Bronchial epithelial cell (primary cell): ENCODE measurements at places on chromosomes 1 and 21. TPM values are rescaled to one million over a fixed set of nuclear protein-coding genes. Genes with fewer than 3 reads are reported as not detected.

GRCh38 chr21:27825035-27825434 is 858.1 kb upstream of the ADAMTS5 start:
- DNase-seq = no peak

- peak; percentile 13 for DNase-seq
These were observed 41.5 kb downstream of the SNX7 start for GRCh38 chr1:98702976-98703375.

DNA sequence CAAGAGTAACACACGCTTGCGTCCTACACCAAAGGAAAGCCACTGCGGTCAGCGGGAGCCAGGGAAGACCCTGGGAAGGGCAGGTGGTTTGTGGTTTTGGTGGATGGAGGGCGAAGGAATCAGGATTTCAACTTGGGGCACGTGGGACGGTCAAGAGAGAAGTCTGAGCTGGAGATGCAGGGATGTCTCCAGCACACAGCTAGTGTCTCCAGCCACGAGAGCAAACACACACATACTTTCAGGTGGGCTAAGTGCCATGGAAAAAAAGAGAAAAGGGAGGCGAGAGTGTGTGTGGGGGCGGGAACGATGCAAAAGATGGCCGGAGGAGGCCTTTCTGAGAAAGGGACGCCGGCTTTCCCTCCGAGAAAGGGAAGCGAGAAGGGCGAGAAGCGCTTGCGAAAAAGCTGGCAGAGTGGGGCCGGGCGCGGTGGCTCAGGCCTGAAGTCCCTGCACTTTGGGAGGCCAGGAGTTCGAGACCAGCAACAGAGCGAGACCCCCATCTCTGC is 1.4 kb upstream of the SRRM1 start:
- DNase-seq = no peak

DNA sequence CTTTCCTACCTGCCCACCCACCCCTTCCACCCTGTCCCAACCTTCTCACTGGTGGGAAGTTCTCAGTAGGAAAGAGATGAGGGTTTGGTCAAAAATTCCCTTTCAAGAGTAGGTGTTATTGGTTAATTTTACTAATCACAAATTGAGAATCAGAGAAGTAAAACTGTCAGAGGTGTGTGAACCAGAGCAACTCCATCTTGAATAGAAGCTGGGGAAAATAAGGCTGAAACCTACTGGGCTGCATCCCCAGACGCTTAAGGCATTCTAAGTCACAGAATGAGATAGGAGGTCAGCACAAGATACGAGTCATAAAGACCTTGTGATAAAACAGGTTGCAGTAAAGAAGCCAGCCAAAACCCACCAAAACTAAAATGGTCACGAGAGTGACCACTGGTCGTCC is 11.5 kb downstream of the PLA2G2D start:
- DNase-seq = no peak

- no peak for DNase-seq
These were observed 56.5 kb upstream of the BACH1 start for GRCh38 chr21:29242201-29242600.

- DNase-seq = no peak
These were observed 49.7 kb downstream of the NTPCR start for GRCh38 chr1:232999956-233000625.

DNA sequence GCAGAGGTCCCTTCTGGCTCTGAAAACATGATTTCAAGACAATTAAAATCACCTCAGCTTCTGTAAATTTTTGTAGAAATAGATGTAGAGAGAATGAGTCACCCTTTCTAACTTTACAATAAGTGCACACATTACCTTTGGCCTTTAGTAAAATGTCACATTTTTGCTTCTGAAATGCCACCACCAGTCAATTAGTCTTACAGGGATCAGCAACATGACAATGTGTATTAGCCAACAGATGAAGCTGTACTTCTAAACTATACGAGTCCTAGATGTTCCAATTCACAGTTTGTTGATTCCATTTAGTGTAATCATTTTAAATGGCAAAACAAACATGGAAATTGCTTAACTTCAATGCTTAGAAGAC is 23.1 kb downstream of the C21orf91 start:
- DNase-seq = no peak

DNA sequence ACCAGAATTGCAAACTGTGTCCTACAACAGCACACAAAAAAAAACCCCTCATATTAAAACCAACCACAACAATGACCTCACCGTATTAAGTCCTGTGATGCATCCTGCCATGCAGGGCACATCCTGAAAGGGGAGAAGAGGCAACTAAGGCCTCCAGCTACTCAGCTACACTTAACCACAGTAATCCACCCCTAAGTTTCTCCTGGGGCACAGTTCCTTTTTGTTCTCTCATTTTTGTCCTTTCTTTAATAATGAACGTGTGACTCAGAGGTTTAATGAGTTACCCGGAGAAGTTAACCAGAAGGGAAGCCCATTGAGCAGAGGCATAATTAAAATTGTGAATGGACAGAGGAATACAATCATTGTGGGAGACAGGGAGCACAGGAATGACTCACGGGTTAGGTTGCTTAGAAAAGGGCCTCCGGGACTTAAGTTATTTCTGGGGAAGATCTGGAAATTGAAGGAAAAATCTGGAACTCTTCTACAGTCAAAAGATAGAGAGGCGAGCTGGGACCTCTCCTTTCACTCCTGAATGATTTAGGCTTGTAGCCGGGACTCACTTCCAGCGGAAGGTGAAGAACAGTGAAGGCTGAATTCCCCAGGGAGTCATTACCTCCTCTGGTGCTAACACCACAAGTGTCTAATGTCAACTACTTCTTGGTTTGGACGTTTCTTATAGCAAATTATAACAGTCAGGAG is 36.9 kb upstream of the HIVEP3 start:
- DNase-seq = peak; percentile 82

DNA sequence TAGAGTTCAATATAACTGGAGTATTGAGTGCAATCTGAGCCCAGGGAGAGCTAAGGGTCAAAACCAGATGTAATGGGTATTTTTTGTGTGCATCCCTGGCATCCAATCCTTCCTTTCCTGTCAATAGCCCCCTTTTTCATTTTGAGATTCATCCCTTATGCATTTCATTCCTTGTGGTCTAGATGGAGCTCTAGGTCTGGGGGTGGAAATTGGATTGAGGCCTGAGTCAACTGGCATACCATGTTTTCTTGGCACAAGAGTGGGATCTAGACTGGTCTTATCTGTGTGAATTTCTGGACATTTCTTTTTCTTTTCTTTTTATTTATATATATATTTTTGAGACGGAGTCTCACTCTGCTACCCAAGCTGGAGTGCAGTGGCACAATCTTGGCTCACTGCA is 67.3 kb upstream of the RAB3GAP2 start:
- no peak for DNase-seq

- no peak for DNase-seq
These were observed 644 bp upstream of the PBXIP1 start for GRCh38 chr1:154956544-154956941.

DNA sequence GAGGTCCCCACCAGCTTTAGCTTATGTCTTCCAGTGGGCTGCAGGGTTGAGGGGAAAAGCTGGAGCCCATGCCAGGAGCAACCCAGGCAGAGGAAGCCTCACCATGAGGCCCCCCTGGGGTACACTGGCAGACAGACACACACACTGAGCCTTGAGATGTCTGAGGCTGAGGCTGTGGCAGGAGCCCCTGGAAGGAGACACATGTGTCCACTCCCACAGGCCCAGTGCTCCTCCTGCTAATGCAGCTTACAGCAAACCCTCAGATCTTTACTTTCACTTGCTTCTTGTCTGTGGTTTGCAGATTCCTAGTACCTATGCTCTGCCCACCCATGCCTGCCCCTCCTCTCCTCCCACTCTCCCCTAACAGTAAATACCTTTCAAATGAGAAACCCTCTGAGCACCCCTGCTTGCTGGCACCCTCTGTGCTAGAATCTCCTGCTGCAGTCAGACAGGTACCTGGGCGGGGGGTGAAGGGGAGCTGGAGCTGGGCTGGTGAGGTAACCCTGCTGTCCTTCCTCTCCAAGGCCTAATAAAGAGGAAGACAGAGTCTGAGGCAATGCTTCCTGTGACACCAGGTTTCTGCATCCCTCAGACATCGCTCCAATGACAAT is 63.4 kb upstream of the NEK2 start:
- peak; percentile 18 for DNase-seq

Gene LDLRAD1
- total RNA-seq = 0.26 and 0.90 TPM in 2 replicates

Gene LMOD1
- total RNA-seq = 0.26 TPM in 1 of 2 replicates, not detected in the other

Gene RC3H1
- 8.2 and 10.4 TPM in 2 replicates for total RNA-seq

Gene KRTAP13-2
- total RNA-seq = not detected in 2 replicates

Gene SPRR2A
- total RNA-seq = 1.3 and 3.8 TPM in 2 replicates

Gene SOAT1
- 8.4 and 9.1 TPM in 2 replicates for total RNA-seq
